Activated naive CD8-positive, alpha-beta T cell treated with anti-CD3 and anti-CD28 coated beads, Interleukin-2, amount 50 U/mL, for 24 hours (primary cell): ENCODE measurements at places on chromosomes 12 and 14.

GRCh38 chr12:109804820-109805761, 28.1 kb downstream of the TRPV4 start:
- peak; percentile 67 for DNase-seq

DNA sequence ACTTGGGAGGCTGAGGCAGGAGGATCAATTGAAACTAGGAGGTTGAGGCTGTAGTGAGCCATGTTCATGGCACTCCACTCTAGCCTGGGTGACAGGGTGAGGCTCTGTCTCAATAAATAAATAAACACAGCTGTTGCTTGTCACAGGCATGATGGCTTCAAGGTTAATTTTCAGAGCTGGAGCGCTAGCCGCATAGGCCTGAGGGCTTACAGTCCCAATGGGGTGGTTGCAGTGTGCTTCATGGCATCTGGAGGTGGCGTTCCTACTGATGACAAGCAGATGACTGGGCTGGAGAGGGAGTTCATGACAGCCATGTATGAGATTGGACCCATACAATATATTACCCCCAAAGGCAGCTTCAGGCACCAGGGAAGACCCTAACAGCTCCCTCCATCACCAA, 1.6 kb upstream of the FMNL3 start:
- no peak for DNase-seq

GRCh38 chr12:968545-968944, 19.1 kb upstream of the RAD52 start:
- no peak for DNase-seq

DNA sequence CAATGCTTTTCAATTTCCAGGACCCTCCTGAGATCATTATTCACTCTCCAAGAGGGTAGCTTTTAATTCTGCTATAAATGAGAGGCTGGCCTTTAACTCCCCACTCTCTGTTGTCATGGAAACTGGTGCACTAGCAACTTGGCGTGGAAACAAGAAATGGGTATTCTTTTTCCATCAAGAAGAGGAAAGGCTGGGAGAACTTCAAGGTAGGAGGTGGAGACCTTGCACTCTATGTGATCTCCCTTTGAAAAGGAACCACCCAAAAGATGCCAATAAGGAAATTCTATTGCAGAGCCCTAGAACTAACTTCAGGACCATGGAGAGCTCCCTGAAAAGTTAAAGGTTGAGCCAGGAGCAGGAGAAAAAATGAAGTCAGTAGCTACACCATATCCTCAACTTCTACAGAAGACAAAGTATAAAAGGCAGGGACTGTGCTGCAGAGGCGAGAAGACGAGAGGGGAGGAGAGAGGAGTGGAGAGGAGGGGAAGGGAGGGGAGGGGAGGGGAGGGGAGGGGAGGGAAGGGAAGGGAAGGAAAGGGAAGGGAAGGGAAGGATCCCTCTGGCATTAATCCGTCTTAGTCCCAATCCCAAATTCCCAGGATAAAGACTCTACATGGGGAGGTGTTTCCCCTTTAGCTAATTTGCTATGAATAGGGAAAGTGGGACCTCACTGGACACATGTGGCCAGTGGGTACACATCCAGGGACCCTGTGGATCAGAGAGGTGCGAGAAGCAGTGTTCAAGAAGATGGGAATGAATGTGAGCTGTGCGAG, 46.7 kb upstream of the FICD start:
- DNase-seq = no peak

GRCh38 chr14:24565766-24566165, 10.3 kb downstream of the CTSG start:
- DNase-seq = no peak

GRCh38 chr12:28540324-28540714, 350.1 kb downstream of the CCDC91 start:
- no peak for DNase-seq

DNA sequence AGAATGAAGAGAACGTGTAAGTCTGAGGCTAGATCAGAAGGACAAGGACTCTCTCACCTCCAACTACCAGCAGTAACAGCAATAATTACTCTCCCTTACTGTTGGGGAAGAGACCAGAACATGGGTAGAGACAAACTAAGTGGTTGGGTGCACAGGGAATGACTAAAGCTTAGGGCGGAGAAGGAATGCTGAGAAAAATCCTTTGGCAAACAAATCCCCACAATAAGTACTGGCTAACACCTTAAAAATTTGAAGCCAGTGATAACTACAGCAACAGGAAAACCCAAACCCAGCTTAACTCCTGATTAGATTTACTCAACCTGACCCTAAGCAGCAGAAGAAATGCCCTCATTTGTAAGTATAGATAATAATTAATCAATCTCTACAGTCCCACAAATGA, 759.0 kb downstream of the AACS start:
- no peak for DNase-seq

GRCh38 chr14:86333493-86333892, 803.5 kb downstream of the FLRT2 start:
- no peak for DNase-seq

GRCh38 chr14:36238666-36239363, 62.3 kb upstream of the PTCSC3 start:
- DNase-seq = peak; percentile 6

GRCh38 chr12:109709401-109709991, 4.1 kb upstream of the FAM222A start:
- DNase-seq = no peak

DNA sequence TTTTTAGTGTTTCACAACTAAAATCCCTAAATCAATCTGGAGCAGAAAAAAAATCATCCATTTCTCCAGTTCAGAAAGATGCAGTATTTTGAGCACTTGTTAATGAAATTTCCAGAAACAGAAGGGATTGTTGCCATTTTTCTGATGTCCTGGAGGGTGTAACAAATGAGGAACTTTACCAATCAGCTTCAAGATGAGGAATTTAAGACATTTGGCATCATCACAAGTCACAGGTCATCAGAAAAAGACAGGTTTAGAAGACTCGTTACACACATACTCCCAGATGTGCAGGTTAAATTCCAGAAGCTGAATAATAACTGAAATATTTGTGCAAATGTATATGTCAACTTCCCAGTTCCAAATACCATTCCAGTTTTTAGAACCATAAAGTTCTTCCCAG, 482 bp upstream of the PSMC1 start:
- DNase-seq = no peak

- no peak for DNase-seq
Measured at GRCh38 chr14:64788706-64789105, 84.5 kb downstream of the PLEKHG3 start.

- DNase-seq = no peak
Measured at GRCh38 chr12:124827588-124828184, 36.0 kb downstream of the SCARB1 start.

DNA sequence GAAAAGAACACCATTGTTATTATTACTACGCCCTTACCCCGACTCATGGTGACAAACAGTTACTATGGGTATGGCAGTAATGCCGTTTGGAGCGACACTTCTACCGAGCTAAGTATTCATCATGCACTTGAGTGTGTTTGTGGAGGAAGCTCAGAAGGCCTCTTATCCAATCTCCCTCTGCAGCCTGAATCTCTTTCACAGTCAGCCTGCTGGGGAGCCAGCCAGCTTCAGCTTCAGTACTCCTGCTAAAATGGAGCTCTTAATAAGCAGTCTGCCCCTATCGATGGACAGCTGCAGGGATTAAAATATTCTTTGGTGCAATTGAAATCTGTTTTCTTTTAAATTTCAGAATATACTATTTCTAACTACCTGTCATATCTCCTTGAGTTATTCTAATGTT, 24.7 kb upstream of the ATP5MC2 start:
- DNase-seq = no peak

DNA sequence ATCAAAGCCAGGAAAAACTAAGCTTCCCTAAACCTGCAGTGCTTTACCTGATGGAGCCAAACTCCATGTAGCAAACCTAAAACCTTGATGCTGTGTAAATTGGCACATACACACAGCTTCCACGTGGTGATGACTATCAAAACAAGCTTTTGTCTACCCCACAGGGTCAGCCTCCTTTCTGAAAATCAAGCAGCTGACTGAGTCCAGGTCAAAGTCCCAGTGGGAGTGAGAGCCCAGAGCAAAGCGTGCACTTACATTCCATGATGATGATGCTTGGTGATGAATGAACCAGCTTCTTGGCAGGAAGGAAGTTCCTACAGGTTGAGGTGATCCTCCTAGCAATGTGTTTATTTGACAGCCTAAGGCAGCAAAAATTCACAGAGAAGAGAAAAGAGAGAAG, 630.0 kb upstream of the TBX3 start:
- DNase-seq = no peak

DNA sequence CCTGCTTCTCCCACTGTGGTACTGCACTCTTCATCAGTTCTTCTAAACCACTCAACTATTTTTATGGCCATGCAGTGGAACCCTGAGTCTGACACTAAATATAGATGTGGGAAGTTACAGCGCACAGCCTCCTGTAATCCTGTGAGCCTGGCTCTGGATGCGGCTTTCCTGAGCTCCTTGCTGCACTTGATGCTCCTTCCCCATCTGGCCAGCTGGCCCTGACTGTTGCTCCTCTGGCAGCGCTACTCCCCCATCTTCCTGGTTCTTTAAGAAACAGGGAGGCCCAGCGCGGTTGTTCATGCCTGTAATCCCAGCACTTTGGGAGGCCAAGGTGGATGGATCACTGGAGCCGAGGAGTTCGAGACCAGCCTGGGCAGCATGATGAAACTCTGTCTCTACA, 24.6 kb downstream of the IQSEC3 start:
- DNase-seq = no peak

GRCh38 chr12:110849748-110850403, 3.1 kb downstream of the CCDC63 start:
- no peak for DNase-seq

DNA sequence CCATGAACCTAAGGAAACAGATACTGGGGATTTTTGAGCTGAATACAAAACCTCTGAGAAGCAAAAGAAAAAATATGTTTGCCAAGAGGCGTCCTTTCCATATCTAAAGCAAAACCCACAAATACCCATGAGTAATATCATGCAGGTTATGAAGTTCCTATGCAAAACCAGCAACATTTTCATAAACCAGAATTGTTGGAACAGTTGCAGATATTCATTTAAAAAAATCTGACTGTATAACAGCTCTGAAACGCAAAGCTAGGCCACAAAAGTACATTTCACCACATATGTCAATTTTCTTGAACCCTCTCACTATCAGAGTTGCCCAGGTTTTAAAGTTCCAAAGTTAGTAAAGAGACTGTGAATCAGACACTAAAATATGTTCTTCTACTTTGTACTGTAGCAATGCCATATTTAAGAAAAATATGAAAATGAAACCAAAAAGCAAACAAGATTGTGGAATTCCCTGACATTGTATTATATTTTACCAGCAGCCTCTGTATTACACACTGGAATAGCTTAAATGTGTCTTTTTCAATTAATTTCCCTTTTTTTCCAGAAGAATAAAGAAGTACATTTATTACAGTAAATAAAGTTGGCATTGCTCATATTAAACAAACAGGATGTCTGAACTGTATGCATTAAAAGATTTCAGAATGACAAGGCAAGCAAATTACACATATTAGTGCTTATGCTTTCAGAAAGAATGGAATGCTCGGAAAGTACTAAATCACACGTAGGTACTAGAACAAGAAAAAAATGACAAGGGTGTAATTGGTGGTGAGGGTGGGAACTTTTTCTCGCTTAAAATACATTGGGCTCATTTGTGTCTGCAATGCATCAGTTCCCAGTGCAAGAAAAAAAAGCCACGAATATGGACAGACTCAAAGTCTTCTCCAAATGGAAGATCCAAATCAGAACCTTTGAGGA, 33.6 kb upstream of the HIF1A start:
- DNase-seq = no peak

DNA sequence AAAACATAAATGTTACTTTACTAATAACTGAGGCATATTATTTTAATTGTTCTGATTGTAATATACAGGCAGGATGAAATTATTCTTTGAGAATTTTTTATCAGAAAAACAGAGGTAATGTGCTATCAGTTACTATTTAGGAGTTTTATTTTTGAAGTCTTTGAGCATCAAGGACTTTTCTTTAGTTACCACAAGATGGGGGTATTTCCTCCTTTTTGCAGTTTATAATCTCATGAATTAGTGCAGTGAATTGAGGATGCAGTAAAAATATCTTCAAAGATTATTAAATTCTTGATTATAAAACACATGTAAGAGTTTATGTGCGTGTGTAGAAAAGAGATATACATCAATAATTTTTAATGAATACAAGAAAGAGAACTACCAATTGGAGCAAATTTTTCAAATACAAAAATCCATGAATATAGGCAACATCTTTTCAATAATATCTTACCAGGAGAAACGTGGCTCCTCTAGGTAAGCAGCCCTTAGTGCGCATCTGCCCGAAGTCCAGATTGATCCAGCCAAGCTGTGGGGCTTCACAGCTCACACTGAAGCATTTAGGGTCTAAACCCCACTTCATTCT, 71.6 kb downstream of the ERGIC2 start:
- no peak for DNase-seq

DNA sequence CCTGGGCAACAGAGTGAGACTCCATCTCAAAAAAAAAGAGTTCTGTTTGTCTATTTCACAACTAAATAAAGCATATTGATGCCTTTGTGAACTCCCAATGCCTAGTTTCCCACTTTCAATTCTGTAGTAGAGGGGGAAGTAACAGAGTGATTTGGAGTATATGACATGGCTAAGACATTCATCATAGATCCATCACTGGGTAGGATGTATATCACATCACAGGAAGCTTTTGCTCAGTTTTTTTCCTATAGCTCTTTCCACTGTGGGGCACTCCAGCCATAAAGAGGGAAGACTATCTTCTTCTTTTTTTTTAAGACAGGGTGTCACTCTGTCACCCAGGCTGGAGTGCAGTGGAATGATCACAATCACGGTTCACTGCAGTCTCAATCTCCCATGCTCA, 154.0 kb upstream of the BCL2L14 start:
- no peak for DNase-seq

DNA sequence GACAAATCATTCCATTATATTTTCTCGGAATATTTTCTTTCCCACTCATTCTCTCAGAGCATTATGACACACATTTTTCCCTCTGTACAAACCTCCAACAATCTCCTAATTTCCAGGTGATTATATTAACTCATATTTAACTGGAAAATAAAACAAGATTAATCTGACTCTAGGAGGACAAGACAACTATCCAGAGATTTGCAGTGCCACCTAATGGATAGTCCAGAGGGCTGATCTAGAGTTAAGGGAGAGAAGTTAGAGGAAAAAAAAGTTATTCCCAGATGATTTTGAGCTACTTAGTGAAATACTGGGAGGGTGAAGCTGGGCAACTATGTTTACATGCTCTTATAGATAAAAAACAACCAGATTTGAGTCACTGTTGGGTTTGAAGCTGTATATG, 161.7 kb downstream of the ALX1 start:
- DNase-seq = no peak

- no peak for DNase-seq
Measured at GRCh38 chr14:47596860-47597259, 78.5 kb downstream of the MDGA2 start.

GRCh38 chr12:13238204-13238603, 41.7 kb downstream of the EMP1 start:
- no peak for DNase-seq

GRCh38 chr14:70278281-70278680, 81.2 kb downstream of the COX16 start:
- DNase-seq = no peak

DNA sequence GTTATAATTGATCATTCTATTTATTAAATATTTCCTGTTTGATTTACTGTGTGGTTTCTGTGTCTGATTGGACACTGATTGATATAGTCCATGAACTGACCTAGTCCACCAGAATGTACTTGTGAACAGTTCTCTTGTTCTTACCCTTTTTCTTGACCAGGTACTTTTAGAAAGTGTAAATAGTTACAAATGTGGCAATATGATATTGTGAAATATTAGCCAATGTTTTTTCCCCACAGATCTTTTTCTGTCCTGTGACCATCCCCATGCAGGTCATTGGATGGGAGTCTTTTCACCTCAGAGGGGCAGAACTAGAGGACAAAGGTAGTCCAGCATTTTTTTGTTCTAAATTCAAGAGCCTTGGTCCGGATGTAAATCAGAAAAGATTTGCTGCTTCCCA, 8.3 kb upstream of the CRY1 start:
- DNase-seq = no peak
